ENCODE measurements at places on chromosomes 3 and 15. TPM values are rescaled to one million over a fixed set of nuclear protein-coding genes. Genes with fewer than 3 reads are reported as not detected.

GRCh38 chr3:141336672-141337522, 31.4 kb upstream of the ZBTB38 start:
- no peak for DNase-seq

GRCh38 chr3:116848248-116848829, 138.8 kb downstream of the TUSC7 start:
- no peak for DNase-seq

The ARNT2 gene
- 11.4 TPM for total RNA-seq

DNA sequence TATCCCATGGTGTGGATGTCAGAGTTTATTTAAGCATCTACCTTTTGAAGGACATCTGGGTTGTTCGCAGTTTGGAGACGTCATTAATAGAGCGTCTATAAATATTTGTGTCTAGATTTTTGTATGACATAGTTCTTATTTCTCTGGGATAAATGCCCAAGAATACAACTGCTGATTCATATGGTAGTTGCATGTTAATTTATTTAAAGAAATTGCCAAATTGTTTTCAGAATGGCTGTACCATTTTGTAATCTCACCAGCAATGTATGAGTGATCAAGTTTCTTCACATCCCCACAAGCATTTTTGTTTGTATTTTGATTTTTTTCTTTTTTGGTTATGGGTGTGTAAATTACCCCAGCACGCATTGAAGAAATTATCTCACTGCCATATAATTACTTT, 656.9 kb downstream of the NTRK3 start:
- no peak for DNase-seq

Data from spleen (tissue), 13 donors.